ENCODE measurements at places on chromosomes 1 and 21.

DNA sequence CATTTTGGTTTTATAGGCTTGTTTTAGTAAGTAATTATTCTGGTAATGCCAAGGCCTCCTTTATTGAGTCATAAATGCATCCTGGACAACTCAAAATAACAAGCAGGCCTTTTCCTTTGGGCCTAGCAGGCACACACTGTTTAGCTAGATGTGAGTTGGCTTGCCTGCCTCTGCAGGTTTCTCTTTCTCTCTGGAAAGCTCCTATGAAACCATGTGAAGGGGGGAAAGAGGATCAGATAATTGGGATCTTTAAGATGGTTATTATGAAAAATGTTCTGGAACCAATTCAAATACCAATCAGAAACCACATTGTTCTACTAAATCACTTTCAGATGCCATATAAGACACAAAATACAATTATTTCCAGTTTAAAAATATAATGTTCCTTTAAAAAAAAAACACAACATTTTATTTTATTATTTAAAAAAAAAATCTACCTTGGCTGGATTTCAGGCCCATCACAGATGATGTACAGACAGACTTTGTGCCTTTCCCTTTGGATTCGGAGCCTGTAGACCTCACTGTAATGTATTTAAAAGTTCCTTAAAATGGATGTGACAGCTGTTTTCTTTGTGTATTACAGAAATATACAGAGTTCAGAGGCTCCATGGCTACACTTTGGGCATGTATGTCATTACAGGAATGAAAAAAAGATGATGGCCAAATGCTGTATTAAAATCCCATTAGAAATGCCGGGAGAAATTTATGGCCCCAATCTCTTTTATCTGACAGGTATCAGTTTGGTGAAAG, 80.2 kb downstream of the NTMT2 start:
- no peak for DNase-seq

DNA sequence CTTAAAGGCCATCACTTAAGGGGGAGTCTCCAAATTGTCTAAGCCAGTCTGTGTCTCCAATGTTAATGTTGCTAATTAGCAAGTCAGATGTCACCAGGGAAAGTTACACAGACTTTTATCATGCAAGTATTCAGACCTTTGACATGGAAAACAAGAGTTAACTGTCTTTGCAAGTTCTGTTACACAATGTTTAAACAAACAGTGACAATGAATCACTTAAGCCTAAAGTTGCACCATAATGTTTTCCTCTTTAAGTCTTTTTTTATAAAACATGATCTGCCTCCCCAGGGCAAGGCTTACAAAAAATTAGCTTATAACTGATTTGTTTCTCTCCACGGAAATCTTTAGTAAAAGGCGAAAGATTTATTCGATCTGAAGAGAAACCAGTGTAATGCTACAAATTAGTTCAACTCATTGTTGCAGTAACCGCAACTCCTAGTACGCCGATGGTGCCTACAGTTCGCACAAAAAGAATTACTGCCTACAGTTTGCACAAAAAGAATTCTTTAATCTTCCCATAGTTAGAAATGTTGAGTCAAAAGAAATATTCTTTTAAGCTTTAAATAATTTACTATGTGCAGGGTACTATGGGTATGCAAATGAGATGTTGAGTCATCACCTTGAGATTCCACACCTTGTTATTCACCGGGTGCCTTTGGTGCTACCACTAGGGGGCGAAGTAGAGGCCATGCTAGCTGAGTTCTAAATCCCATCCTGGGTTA, 45.3 kb downstream of the HHAT start:
- peak; percentile 21 for DNase-seq

- no peak for DNase-seq
Observed at GRCh38 chr1:235583511-235584001, 66.0 kb downstream of the GNG4 start.

GRCh38 chr1:172411791-172412338, 8.6 kb upstream of the C1orf105 start:
- no peak for DNase-seq

GRCh38 chr1:227378871-227379554, 60.7 kb upstream of the CDC42BPA start:
- DNase-seq = no peak

All from pons (tissue), 1 donor.